CD4-positive, alpha-beta T cell (primary cell): ENCODE measurements at places on chromosomes 6 and 20.

GRCh38 chr6:7730784-7731227 is 4.9 kb downstream of the BMP6 start:
- DNase-seq = no peak

GRCh38 chr6:116070616-116071389 is 10.1 kb upstream of the FRK start:
- no peak for DNase-seq

GRCh38 chr6:5871296-5871695 is 135.4 kb downstream of the NRN1 start:
- no peak for DNase-seq

DNA sequence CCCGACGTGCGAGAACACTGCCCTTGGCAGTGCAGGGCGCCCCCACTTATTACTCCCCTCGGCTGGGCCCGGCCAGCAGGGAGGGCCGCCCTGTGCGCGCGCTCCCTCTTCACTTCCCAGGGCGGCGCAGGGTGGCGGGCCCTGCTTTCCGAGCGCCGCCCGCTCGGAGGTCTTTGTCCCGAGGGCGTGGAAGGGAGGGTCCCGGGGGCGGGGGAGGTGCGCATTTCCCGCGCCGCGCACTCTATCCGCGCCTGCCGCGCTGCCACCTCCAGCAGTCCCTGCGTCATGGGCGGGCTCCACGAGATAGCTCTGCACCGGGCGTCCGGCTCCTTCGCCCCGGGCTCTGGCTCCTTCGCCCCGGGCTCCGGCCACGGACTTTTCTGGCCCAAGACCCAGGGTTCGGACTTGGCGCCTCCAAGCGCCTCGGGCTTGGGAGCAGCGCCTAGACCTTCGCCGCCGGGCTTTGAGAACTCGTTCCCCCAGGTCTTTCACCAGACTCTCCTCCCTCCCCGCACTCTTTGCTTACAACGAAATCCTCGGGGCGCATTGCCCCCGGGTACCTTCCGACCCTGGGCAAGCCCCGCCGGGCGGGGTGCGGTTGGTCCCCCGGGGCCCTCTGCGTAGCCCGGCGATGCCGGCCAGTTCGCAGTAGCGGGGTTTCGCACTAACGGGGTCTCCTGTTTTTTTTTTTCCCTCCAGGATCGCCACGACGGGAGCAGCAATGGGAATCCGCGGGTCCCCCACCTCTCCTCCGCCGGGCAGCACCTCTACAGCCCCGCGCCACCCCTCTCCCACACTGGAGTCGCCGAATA is 1.6 kb downstream of the TFAP2C start:
- no peak for DNase-seq

DNA sequence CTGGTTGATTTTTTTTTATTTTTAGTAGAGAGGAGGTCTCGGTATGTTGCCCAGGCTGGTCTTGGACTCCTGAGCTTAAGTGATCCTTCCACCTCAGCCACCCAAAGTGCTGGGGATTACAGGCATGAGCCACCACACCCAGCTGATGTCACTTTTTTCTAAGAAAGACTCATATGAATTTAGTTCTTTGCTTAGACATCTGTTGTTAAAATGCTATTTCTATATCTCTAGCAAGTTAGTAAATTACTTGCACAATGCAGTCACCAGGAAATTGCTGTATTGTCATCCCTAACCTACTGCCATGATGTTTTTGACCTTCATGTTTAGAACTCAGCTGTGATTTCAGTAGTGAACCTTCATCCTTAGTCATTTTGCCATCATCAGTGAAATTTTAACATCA is 5.7 kb downstream of the KDM1B start:
- no peak for DNase-seq
